ENCODE measurements at places on chromosomes 1 and 21.

DNA sequence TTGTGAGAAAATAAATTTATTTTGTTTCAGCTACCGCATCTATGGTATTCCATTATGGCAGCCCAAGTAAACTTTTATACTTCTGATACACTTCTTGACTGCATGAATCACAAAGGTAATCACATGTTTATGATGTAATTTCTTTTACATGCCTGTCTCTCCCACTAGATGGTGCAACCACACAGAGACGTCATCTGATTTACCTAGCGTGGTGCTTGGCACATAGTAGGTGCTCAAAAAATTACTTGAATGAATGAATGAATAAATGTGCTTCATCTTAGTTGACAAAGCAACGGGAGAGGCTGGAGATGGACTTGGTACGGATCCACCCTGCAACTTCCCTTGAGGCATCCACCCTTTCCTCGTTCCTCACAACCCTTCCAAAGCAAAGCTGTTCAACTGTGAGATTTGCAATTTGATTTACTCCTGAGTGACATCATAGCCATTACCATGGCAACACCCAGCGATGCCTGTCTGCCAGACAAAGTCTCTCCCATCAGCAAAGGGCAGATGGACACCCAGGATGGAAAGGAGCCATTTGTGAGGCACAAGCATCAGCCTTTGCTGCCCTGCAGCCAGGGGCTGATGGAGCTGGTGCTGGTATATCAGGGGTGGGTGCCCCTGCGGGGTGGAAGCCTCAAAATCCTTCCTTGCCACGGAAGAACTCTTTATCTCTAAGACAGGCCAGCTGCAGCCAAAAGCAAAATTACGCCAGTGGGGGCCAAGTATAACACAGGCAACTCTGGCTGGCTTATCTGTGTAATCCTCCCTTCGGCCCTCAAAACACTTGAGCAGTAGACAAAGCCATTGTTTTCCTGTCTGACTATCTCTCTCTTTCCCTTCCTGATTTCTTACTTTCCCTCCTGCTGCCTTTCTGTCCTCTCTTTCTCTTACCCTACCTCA lies 18.9 kb upstream of the VWA5B1 start:
- DNase-seq: no peak

DNA sequence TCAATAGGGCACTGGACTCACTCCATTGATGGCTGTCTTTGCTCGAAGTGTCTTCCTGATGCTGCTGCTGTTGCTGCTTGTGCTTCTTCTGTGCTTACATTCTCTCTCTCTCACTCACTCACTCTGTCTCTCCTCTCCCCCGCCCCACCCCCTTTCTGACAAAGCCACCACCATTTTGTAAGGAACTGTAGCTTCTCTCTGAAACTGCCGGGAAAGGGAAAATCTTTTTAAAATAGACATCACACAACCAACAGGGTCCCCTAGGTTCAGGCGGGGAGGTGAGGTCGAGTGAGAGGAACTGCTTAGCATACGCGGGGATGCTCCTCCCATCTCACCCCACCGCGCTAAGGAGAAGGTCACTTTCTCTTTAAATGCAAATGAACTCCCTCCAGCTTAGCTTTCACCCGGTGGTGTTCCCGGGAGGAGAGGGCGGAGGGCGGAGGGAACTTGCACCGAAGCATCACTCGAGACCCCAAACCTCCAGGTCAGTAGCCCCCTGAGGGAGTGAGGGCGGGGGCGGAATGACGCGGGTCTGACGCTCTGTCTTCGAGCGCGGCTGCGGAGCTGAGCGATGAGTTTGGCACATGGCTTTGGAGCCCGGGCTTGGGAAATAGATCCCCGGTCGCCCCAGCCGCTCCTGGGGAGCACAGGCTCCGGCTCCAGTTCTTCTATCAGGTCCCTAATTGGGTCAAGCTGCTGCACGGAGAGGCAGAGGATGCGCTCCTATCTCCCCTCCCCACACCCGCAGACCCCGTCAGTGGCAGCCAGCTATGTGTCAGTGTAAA lies at the start of gene CCDC28B:
Gene CCDC28B (plus strand): TSS at position 370 of the 785 bp plus-strand sequence. CDS start 1,341 bp downstream, outside the sequence.
- DNase-seq: peak; percentile 82

- no peak for DNase-seq
Observed at GRCh38 chr1:94783342-94784189, 36.6 kb upstream of the SLC44A3 start.

DNA sequence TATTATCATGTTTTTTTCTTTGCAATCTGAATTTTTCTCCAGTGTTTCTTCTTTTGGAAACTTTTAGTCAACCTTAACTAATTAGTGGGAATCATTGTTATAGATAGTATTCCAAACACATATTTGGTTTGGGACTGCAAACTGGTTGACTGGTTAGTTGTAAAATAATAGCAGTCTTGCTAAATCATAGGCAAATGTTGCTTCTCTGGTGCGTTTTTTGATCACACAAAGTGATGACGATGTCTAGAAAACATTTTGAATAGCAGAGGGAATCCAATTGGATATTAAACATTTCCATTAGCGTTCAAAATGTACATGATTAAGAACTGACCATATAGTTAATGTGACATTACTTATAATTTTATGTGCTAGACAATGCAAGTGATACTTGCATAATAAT lies 4.5 kb downstream of the DNAJB4 start:
- no peak for DNase-seq

DNA sequence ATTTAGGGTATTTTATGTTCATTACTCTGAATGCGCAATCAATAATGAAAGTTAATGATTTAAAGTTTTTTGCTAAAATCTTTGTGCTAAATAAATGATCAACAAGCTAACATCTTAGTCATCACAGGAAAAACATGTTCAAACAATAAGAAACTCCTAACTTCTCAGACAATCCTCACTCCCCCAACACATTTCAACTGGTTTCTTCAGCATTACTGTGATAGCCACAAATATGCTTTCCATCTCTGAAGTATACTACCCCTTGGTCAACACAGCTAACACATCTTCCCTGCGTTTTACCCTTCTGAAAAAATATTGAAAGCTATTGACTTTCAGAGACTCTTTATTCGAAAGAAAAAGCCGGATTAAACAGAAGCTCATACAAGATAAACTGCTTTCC lies 85.8 kb downstream of the ZNF644 start:
- DNase-seq: no peak

GRCh38 chr1:178869119-178869697 lies 1.7 kb downstream of the ANGPTL1 start:
- no peak for DNase-seq

DNA sequence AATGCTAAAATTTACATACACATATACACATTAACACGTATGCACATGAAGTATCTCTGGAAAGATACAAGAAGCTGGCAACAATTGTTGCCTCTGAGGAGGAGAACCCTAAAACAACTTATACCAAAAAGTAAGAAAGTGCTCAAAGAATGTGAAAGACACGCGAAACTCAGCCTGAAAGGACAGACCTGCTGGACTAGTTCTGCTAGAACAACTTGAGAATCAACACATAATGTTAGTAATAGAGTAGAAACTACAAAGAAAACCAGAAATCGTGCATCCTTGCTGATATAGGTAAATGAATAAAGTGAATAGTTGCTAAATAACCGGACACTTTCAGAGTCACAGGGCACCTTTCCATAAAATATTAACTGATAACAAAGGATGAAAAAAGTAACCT lies 242.5 kb downstream of the RERE start:
- no peak for DNase-seq

DNA sequence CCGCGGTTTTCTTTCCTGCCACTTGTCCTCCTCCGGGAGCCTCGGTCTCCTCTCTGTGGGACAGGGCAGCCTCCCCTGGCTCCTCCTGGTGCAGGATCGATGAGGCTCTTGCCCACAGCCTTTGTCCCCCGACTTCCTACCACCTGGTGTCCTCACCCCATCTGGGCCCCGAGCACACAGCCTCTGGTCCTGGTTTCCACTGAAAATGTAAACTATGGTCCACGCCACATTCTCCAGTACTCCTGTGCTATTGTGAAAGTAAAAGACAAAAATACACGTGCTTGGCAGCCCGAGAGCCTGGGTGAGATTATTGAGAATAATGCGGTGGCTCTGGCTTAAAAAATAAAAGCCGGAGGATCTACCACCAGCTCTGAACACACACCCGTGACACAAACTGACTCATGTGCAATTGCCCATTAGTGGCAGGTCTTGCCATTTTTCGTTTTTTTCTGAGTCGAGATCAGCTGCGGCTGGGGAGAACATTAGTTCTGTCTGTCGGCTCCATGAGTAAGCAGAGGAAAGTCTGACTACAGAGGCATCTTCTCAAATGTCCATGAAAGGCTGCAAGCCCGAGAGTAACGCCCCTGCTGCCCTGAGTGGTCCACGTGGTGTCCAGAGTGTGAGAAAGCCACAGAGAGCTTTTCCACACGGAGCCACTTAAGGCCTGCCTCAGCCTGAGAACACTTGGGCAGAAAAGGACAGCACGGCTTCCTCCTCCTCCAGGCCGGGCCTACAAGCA lies 5.7 kb upstream of the COL6A2 start:
- DNase-seq: no peak

Measured in GM13976 (cell line).